ENCODE measurements at places on chromosomes 1 and 21. TPM values are rescaled to one million over a fixed set of nuclear protein-coding genes. Genes with fewer than 3 reads are reported as not detected.

EDEM3 gene
- 49.4 TPM for total RNA-seq

THEMIS2 gene
- 4.6 TPM for total RNA-seq

TTC34 gene
- total RNA-seq: 0.52 TPM

CLCA4 gene
- not detected for total RNA-seq

CELA2B gene
- total RNA-seq: 333 TPM

GBP5 gene
- 1.6 TPM for total RNA-seq

OR14K1 gene
- 1.3 TPM for total RNA-seq

S100A7A gene
- total RNA-seq: not detected

LCE1C gene
- total RNA-seq: not detected

FCRL1 gene
- not detected for total RNA-seq
